ENCODE measurements at places on chromosomes 4 and X.

- no peak for DNase-seq
These were observed 134.2 kb downstream of the FANCB start for GRCh38 chrX:14738643-14739042.

- no peak for DNase-seq
These were observed 110.8 kb upstream of the PAQR3 start for GRCh38 chr4:79049840-79050540.

DNA sequence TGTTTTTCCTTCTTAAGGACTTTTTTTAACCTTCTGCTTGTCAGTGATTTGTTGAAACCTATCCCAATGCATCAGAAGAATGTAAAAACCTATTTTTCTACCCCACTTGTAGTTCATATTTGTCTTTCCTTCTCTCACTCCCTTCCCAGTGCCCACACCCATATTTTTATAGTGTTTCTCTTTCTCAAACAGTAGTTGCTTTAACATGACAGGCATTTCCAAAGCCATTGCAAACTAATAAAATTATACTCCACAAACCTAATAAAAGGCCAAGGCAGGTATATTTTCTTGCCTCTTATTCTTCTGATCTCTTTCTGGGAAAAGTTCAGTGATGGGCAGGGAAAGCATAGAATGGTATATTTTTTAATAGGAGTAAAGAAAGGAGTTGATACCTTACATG lies 35.7 kb upstream of the FHDC1 start:
- no peak for DNase-seq

GRCh38 chr4:158590306-158590705 lies 68.6 kb downstream of the RXFP1 start:
- DNase-seq: no peak

GRCh38 chrX:63761639-63762038 lies 23.4 kb downstream of the ARHGEF9 start:
- no peak for DNase-seq

DNA sequence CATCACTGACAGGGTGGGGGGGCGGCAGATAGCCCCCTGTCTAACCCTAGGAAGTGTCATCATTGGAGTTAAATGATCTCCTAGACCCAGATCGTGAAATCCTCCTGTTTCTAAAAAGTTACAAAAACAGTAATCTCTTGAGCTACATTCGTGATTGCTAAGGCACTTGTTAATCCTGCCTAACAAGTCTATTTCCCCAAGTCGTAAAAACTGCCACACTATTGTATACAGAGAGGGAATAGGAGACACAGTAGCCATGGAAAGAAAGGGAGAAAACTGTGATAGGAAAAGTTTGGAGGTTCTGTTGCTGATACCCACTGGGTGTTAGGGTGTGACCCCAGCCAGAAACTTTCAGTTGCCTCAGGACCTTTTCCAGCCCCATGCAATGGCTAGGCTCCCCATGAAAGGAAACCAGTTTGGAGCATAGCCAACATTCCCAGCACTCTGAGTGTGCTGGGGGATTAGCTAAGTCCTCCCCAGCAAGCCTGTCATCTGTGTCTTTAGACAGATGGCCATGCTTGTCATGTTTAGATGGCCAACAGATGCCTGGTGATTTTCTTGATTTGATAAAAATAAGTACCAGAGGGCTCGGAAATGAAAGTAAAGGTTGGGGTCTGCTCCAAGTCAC lies 63.3 kb upstream of the ANXA10 start:
- no peak for DNase-seq

DNA sequence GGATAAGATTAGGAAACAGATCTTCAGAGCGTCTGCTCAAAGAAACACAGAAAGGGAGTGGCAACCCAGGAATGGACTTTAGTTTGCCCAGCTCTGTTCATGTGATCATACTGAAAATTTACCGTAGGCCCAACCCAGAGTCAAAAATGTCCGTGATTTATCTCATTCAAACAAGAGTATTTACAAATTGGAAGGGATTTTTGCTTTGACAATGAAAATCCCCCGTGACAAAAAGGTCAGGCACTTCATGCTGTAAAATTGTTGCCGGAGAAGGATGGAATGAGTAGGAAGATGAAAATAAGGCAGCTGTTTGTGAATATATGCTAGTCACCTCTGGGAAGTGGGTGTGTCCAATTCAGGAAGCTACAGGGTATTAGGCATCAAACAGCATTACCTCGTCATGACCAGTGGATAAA lies 1.2 kb downstream of the SULT1B1 start:
- DNase-seq: no peak

- DNase-seq: no peak
These were observed 1138.8 kb downstream of the ARAP2 start for GRCh38 chr4:35105486-35105885.

DNA sequence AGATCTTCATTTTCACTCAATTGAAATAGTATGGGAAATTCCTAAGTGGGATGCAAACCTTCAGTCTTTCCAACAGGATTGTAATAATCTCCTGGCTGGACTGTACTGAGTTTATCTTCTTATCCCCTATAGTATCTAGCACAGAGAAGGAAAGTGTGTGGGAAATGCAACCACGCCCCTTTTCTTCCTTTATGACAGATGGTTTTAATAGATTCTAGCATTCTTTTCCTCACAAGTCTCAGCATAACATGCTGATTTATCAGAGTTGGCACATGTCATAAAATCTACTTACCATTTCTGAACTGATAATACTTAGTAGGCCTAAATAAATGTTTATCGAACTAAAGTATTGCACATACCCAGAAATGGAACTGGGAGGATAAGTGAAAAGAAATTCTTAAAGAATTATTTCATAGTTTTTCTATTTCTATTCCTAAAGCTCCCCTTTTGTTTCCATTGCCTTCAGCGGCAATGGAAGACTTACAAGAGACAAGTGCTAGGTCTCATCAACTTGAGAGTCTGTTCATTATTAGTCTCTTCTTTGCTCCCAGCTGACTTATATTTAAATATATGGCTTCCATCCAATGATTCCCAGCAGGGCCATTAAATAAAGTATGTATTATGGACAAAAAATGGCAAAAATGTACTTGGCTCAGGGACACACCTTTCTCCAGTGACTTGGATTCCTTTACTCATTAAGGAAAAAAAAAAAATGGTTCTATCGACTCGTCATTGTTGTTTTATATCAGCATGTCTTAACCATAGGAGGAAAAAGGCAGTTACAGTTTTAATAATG lies 484.5 kb downstream of the IL1RAPL1 start:
- DNase-seq: no peak

DNA sequence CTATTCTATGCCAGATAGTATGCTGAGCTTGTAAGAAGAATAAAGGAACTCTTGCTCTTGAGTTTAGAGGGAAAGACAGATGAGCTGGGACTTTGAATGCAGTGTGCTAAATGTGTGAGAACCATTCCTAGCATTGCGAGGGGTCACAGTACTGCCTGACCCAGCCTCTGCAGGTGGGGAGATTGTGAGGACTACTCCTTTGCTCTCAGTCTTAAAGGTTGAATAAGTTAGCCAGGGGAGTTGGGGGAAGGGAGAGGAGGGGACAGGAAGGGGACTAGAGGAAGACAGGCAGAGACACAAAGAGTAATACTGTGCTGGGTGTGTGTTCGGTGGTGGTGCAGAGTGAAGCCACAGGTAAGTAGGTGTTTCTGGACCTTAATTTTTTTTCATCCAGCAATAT lies 41.7 kb downstream of the DCUN1D4 start:
- no peak for DNase-seq

DNA sequence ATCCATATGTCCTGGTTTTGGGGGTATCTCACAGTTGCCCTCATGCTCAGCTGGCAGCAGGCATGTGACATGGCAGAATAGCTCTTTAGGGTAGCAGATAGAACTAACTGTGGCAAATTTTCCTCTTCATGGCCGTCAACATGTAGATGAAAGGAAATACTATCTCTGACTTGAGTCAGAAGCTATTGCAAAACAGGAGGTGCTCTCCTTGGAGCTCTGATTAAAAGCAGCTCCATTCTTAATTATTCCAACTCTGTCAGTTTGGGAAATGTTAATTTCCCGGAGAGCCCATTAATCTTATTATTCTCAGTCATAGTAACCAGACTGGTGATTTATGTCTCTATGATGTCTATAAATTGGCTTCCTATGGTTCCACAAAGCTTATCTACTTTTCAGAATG lies 18.2 kb downstream of the IL13RA1 start:
- DNase-seq: no peak

DNA sequence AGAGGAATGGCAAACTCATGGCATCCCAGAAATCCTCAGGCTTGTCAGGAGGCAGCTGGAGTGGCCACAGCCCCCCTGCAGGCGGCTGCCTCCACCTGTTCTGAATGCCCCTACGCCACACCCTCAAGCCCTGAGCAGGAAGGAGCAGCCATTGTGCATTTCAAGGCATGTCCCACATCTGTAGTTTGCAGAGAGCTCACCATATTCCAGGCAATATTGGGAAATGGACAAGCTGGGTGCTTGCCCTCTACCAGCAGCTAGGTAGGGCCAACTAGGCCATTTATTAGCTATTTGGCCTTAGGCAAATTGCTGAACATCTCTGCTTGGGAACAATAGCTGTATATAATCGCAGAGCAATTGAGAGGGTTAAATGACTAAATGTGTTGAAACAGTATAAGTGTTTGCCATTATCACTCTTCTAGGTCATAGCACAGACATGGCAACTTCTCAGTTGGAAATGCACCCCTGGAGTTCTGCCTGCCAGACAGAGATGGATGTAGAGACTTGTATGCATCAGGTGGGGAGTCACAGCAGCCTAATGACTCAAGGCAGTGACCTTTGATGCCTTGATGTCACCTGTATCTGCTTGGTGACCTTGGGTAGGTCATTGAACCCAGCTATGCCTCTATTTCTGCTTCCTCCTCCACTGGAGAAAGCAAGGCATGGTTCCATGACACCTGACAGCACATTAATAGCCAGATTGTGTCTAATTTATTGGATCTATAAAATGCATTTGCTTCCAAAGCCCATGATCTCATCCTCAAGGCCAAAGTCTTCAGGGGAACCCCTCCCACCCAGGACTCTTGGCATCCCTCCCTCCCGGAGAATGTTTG lies 52.8 kb downstream of the FHDC1 start:
- no peak for DNase-seq

DNA sequence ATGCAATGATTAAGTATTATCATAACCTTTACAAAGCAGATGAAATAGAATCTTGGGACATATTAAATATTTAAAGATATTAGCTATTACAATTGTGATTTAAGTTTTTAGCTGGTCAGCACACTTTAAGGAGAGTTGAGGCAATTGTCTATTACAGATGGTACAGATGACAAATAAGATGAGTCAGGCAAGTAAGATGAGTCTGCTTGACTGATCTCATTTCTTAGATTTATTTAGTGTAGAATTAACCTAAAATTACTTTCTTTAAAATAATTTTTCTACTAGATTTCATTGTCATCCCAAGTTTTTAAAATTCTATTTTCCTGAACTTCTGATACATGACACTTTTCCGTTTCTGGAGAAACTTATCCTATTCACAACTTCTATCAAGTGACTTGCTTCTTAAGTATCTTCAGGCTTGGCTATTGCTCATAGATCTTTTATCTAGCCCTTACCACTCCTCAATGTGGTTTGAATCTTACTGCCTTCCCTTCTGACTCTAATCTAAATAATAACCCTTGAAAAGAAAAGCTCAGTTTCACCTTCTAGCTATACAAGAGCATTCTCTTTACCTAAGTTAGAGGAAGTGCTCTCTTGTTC lies 32.9 kb downstream of the CXCL1 start:
- no peak for DNase-seq

DNA sequence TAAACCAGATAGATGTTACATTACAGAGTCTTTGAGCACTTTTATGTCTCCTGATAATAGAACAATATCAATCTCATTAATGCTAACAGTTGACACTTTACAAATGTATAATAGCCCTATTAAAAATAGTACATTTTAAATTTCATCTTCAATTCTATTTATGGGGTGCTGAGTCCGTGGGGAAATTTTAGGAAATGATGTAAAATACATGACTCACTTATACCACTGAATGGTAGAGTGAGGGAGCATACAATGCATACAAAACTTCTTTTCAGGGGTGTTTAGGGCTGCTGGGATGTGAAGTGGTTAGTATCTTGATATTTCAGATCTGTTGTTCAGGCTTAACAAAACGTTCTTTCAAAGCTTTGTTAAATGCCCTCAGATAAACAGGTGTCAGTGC lies 696.2 kb downstream of the TRAM1L1 start:
- DNase-seq: no peak

DNA sequence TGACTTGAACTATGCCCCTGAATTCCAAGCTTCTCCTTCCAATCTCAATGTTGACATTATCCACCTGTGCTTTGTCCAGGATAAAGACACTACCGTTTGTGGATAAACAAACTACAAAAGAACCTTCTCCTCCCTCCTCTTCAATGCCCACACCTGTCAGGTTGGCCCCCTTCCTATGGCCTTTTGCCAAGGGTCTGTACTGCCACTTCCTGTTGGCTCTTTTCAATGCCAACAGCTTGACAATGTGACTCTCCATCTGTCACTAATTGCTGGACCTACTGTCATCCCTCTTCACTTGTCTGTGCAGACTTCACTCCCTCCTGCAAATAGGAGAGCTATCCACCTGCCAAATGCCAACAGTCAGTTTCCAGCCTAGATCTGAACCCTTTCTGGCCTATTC lies 35.8 kb upstream of the MID1 start:
- no peak for DNase-seq

DNA sequence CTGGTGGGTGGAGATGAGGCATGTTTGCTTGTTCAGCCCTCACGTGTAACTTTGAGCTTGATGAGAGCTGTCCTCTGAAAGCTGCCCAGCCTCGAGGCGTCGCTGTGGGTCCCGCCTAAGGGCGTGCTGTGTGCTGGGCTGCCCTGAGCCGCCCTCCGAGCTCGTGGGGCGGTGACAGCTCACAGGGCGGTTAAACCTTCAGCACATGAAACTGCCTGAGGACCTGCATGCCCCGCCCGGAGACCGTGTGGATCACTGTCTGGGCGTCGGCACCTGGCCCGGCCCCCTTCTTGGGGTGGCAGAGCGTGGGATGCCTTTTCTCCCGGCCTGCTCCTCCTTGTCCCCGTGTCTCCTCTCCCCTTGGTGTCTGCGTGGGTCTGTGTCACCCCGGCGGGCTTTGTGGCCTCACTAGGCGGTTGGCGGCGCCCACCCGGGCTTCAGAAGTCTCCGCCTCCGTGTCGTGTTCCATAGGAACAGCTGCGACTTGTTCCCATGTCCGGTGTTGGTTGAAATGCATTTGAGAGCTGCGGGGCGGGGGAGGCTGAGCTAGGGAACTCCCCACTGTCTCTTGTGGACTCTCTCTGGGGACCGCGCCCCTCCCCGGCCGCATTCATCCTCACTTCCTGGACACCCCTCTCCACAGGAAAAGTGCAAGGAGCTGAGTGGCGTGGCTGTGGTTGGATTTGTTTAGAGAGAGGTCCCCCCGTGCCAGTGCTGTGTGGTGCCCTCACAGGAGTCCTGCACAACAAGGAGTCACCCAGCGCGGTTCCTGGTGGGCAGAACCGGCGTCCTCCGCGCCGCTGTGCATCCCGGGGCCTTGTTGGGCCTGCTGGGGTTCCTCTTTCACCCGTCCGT lies 6.8 kb downstream of the AKAP17A start:
- DNase-seq: peak; percentile 53

DNA sequence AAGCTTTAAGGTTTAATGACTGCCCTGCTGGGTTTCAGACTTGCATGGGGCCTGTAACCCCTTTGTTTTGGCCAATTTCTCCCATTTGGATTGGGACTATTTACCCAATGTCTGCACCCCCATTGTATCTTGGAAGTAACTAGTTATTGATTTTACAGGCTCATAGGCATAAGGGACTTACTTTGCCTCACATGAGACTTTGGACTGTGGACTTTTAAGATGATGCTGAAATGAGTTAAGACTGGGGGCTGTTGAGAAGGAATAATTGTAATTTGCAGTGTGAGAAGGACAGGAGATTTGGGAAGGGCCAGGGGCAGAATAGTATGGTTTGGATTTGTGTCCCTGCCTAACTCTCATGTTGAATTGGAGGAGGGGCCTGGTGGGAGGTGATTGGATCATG lies 260.7 kb downstream of the SNCA start:
- DNase-seq: no peak
